ENCODE measurements at places on chromosomes 1 and 21. TPM values are rescaled to one million over a fixed set of nuclear protein-coding genes. Genes with fewer than 3 reads are reported as not detected.

C1orf141 gene
- total RNA-seq, result not detected

GNAT2 gene
- not detected for total RNA-seq

DNA sequence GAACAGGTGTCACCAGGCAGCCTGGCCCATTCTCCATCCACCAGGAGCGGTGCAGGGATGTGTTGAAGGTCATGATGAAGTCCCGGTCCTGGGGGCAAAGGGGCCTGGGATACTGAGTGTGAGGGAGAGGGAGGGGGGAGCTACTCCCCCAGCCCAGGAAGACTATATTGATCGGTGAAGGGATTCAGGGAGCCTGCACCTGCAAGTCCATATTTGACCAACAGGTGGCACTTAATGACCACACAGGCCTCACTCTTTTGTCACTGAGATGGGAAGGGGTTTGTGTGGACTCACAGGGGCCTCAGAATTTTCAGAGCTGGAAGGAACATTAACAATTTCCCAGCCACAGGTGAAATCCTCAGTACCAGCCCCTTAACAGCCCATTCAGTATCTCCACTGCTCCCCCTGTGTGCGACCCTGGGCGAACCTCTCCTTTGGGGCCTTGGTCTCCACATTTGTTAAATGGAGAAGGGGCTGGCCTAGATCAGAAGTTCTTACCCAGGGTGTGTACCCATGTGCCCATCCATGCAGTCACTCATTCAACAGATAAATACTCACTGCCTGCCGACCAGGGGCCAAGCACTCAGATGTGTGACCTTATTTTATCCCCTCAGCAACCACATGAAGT, 55.6 kb downstream of the NKAIN1 start:
- DNase-seq, result peak; percentile 32

LGR6 gene
- total RNA-seq, result 30.3 TPM

DNA sequence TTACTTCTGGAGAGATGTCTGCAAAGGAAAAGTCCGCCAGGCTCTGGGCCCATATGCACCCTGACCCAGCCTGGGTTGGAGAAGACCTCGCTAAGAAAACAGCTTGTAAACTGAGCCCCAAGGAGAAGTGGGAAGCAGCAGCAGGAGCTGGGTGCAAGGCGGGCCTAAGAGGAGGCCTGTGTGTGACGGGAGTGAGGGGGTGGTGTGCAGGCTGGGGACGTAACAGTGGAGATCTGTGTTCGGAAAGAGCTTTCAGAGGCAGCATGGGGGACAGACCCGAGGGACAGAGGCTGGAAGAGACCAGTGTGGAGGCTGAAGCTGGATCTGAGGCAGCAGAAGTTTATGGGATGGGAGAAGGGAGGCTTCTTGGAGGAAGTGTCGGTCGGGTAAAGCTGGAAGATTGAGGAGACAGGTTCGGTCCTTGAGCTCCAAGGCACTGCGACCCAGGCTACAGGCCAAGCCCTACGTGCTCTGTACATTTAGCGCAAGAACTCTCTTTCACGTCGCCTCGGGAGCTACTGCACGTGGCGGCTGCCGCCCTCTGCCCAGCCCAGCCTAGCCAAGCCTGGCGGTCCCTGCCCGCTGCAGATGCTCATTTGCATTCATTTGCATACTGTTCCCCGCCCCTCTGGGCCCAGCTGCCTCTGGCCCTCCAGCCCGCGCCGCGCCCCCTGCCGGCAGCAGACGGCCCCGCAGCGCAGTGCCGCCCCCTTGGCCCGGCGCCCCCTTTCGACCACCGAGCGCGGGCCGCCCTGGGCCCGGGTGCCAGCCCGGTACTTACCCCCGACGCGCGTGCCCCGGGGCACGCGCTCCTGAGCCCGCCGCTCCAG, 6.3 kb downstream of the HPCA start:
- DNase-seq, result peak; percentile 57

DNA sequence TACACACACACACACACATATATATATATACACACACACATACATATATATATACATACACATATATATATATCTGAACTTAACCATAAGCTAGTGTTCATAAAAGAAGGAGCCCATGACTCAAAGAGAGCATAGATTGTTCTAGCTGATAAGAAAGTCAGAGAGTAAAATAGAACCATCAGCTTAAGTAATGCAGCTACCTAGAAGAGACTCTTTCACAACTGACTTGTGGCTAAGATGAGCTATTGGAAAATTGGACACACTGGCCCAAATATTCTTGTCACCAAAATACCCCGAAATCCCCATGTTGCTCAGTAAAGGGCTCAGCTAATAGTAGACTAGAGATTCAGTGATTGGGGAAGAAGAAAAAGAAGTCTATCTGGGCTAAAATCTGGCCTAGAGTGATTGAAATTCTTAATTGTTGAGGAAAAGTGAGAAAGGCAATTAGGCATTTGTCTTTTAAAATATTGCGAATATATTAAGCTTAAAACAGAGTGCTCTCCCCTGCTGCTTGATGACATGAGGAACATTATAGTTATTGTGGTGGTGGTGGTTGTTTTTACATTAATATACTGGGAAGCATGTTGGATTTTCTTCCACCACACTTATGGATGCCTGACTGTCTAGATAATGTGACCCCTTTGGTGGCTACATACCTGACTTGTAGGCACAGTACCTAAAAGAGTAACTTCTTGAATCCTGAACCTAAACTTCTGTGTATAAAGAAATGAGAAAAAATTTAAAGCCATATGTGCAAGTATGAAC, 6.3 kb downstream of the SLAMF1 start:
- no peak for DNase-seq

FMO3 gene
- total RNA-seq, result 58.6 TPM

GRCh38 chr21:42939582-42940413, 14.4 kb upstream of the ERVH48-1 start:
- DNase-seq, result peak; percentile 91

- DNase-seq, result no peak
These were observed 11.0 kb upstream of the GPR157 start for GRCh38 chr1:9139930-9140329.

DNA sequence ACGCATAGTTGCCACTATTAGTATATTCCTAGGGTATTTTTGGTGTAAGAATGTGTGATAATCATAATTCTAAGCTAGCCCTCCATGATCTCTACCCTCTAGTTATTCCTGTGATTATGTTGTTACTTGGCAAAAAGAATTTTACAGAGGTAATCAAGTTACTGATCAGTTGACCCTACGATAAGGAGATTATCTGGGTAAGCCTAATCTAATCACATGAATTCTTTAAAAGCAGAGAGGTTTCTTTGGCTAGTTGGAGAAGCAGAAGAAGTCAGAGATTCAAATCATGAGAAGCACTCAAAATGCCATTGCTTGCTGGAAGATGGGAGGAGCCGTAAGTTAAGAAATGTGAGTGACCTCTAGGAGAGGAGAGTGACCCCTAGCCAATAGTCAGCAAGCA, 72.7 kb downstream of the RPE65 start:
- DNase-seq, result no peak

KRTAP13-2 gene
- total RNA-seq, result not detected

DNA sequence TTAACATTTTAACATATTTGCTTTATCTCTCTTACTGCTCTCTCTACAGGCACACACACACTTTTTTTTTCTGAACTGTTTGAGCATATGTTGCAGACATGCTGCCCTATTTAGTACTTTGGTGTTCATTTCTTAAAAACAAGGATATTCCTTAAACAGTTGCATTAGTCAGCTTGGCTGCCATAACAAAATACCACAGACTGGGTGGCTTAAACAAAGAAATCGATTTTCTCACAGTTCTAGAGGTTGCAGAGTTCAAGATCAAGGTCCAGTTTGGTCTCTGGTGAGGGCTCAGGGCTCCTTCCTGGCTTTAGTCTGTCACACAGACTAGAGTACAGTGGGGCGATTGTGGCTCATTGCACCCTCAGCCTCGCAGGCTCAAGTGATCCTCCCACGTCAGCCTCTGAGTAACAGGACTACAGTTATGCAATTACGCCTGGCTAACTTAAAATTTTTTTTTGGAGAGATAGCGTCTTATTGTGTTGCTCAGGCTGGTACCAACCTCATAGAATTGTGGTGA, 46.7 kb downstream of the RPRD2 start:
- peak; percentile 54 for DNase-seq

GRCh38 chr1:9465640-9466039, 73.6 kb upstream of the SLC25A33 start:
- DNase-seq, result no peak

DNA sequence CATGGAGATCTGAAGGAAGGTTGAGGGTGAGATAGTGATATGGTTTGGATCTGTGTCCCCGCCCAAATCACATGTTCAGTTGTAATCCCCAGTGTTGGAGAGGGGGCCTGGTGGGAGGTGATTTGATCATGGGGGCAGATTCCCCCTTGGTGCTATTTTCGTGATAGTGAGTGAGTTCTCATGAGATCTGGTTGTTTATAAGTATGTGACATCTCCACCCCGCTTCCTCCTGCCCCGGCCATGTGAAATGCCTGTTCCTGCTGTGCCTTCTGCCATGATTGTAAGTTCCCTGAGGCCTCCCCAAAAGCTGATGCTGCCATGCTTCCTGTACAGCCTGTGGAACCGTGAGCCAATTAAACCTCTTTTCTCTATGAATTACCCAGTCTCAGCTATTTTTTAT, 451.9 kb upstream of the VAMP3 start:
- no peak for DNase-seq

DNA sequence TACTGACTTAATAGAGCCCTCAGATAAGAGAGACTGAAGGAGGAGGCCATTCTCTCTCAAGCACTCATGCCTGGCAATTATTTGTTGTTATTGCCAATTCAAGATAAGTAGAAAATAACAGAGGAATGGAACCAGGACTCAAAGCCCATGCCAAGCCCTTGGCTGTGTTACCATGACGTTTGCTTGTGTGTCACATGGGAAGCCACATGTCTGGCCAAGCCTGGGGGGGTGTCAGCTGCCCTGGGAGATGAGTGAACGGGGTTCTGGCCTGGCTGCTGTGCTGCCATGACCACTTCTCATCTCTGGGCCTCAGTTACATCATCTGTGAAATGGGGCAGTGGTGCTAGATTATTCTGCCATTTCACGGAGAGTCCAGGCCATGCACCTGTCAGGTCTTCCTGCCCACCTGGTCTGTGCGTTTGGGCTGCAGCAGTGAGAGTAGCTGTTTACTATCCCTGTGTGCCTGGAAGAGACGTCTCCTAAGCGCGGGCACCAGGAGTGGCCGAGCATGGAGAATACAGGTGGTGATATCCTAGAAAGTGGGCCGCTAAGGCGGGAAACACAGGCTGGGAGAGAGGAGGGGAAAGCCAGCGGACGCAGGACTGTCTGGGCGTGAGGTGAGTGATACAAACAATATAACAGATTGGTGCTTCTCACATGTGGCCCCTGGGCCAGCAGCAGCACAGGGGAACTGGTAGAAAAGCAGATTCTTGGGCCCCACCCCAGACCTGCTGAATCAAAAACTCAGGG, 67.8 kb downstream of the MAN1C1 start:
- DNase-seq, result no peak

- peak; percentile 23 for DNase-seq
These were observed 73.5 kb upstream of the LRRC7 start for GRCh38 chr1:69494221-69494620.

LAMC1 gene
- 133 TPM for total RNA-seq

DNA sequence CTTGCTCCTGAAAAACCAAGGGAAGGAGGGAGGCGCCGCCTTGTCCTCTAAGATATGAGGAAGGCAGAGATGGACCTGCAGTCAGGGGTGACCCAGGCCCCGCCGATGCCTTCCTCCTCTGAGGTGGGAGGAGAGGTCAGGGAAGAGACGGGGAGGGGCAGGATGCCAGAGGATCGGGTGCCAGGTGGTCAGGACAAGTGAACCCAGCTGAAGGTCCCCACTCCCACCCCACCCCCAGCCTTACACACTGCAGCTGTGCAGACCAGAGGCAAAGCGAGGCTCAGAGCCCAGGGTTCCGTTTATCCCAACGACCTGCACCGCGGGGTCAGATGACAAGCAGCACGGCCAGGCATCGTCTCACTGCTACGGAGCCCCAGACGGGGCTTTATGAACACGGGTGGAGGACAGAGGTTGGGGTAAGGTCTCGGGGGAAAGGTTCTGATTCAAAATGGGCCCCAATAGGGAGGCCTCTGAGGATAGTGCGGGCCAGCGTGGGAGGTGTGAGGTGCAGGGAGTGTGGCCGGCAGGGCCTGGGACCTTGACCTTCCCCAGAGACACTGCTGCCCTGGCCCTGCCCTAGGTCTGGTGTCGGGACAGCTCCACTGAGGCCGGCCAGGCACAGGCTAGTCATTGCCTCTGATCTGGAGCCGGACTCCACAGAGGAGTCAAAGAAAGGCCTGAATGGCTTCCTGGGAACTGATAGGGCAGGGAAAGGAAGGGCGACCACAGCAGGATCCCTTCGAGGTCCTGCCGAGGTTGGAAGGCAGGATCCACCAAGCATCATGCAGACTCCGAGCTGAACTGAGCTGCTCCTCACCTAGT, 112.4 kb downstream of the WDR4 start:
- DNase-seq, result no peak

SDE2 gene
- total RNA-seq, result 14.0 TPM

DNA sequence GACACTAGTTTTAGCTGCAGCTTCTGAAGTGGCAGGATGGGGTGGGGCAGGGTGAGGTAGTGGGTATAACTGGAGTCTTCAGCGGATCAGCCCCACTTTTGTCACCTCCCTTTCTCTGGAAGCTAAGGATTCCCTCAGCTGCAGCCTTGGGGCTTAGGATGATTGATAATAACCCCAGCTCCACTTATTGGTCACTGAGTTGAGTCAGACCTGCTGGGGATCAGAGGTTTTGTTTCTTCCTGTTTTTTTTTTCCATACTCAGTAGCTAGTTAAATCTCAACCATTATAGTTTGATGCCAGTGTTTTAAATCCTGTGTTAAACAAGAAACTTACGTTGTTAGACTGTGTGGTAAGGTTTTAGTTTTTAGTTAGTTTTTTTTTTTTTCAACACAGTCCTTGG, 57.2 kb downstream of the LAMC1 start:
- peak; percentile 74 for DNase-seq

GRCh38 chr1:218499011-218499691, 154.0 kb downstream of the TGFB2 start:
- peak; percentile 67 for DNase-seq

- DNase-seq, result peak; percentile 80
These were observed 487.3 kb upstream of the PTBP2 start for GRCh38 chr1:96234299-96234698.

DNA sequence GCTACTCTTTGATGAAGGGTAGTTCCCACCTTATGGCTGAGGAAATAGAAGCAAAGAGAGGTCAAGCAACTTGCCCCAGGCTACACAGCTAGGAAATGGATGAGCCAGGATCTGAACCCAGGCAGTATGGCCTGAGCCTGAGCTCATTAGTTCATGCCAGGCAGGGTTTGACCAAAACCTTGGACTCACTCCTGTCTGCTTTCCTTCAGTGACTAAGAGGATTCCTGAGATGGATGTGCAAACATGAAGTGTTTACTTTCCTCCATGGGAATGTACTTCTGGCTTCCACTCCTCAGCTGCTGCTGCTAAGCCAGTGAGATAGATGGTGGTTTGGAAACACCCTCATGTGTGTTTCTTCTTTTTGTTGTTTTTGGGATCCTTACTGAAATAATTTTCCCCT, 35.1 kb upstream of the ERRFI1 start:
- DNase-seq, result peak; percentile 90

DNA sequence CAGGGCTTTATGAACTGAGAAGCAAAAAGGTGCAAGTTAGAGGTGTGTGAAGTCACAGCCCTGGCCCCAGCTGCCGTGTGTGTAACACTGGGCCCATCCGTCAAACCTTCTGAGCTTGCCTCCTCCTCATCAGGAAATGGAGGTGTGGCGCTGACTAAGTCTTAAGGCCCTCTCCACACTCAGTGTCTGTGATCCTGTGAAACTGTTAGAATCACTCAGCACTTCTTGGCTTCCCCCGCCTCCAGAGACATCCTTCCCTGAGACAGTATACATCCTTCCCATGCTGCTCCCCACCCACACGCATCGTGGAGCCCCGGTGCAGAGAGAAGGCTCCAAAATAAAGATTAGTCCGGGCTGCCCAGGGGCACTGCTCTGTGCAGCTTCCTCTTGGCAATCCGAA, 33.3 kb downstream of the LRP8 start:
- DNase-seq, result peak; percentile 27

BGLAP gene
- total RNA-seq, result 17.7 TPM
